ENCODE measurements at places on chromosomes 16 and 17. TPM values are rescaled to one million over a fixed set of nuclear protein-coding genes. Genes with fewer than 3 reads are reported as not detected.

COX11 gene
- total RNA-seq: 107 TPM

NKD1 gene
- 0.39 TPM for total RNA-seq

HLF gene
- 0.08 TPM for total RNA-seq

NXN gene
- total RNA-seq: 25.1 TPM

SLC52A1 gene
- total RNA-seq: 0.68 TPM

ZNF785 gene
- not detected for total RNA-seq

TIMM22 gene
- 27.2 TPM for total RNA-seq

YPEL2 gene
- total RNA-seq: 3.4 TPM

GP2 gene
- total RNA-seq: not detected

GDPD3 gene
- 2.1 TPM for total RNA-seq

CAPN15 gene
- total RNA-seq: 76.6 TPM

C17orf100 gene
- total RNA-seq: 1.8 TPM

KRTAP4-6 gene
- total RNA-seq: not detected

OR3A3 gene
- not detected for total RNA-seq

NAGS gene
- total RNA-seq: 1.5 TPM

Data from A549 treated with GW870086 at 1 μM for 4 hours (cell line).